ENCODE measurements at places on chromosomes 4 and X.

- DNase-seq: no peak
Observed at GRCh38 chr4:7894677-7895181, 44.9 kb downstream of the AFAP1 start.

DNA sequence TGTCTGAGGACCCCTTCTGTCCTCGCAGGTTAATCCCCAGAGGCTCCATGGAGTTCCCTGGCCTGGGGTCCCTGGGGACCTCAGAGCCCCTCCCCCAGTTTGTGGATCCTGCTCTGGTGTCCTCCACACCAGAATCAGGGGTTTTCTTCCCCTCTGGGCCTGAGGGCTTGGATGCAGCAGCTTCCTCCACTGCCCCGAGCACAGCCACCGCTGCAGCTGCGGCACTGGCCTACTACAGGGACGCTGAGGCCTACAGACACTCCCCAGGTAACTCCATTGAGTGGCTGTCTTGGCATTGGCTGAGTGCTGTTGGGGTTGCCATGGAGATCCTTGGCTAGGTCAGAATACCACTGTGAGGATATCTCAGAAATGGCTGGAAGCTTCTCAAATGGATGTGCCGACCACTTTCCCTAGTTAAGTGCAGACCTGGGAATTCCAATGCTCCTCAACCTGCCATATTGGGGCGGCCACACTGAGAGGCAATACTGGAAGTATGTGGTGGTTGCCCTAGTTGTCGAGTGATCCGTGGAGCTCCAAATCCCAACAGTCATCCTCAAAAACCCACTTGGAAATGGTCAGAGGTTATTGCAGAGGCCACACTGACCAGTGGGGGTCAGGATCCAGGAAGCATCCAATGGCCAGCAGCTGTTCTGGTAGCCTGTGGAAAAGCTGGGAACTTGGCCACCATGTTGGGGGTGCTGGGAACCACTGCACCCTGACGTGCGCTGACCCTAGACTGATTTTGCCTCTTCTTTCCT, 4.9 kb downstream of the GATA1 start:
- DNase-seq: no peak

GRCh38 chrX:38211891-38212635, 8.6 kb downstream of the SRPX start:
- DNase-seq: no peak

DNA sequence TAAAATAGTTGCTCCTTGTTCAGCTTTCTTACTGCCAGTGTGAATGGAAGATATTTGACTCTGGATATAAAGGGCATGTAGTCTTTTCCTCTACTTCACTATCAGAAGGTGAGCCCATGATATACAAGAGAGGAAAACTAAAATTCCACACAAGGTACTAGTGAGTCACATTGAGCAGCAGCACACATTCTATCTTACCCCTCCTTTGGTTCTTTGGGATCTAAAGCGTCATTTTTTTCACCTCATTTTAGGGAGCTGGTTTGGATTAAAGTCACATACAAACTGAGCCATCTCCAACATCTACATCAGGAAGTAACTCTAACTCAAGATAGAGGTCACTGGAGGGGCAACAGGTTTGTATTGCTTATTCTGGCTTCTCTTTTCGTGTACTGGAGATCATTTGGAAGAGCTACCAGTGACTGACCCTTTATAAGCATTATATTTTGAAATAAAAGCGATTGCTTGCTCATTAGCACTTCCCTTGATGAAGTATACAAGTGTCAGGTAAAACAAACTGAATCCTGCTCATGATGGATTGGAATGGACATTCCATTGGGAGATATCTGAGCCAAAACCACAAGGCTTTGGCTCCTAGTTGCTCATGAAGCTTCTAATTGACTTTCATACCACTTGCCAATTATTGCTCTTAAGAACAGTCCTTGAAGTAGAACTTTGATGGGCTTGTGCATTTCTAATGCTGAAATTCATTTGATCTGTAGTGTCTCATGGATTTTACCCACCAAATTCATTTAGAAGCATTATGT, 124.1 kb downstream of the SPCS3 start:
- DNase-seq: no peak

- no peak for DNase-seq
Observed at GRCh38 chr4:947491-947971, 15.3 kb downstream of the TMEM175 start.

DNA sequence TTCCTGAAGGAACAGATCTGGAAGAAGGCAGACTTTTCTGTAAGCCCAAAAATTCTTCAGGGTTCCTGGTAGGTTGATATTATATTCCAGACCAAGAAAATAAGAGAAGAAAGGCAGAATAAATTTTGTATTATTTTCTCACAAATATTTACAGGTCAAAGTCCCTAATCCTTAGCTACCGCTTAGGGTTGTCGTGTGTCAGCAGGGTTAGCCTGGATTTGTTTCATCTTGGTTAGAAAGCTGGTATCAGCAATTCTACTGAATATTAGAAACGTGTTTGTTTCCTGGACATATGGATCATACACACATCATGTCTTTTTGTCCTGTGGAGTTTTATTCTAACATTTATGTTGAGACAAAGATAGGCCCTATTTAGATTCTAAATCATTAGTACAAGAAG, 232.9 kb upstream of the CXXC4 start:
- no peak for DNase-seq

GRCh38 chrX:115564243-115564642, 3.3 kb downstream of the PLS3 start:
- no peak for DNase-seq

DNA sequence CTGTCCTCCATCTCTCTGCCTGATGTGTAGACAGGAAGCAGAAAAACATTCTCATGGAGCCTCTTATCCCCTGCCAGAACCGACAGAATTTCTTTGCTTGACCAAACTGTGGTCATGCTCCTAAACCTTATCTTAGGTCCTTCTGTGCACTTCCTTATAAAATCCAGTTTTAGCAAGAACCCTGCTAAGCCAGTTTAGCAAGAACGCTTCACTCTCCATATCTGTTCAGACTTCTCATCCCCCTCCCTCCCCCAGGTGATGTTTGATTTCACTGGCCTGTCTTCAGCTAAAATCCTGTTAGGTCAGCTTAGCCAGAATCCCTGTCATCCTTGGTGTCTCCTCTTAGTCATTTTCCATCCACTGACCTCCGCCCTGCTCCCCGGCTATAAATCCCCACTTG, 1130.9 kb upstream of the PRKX start:
- no peak for DNase-seq

DNA sequence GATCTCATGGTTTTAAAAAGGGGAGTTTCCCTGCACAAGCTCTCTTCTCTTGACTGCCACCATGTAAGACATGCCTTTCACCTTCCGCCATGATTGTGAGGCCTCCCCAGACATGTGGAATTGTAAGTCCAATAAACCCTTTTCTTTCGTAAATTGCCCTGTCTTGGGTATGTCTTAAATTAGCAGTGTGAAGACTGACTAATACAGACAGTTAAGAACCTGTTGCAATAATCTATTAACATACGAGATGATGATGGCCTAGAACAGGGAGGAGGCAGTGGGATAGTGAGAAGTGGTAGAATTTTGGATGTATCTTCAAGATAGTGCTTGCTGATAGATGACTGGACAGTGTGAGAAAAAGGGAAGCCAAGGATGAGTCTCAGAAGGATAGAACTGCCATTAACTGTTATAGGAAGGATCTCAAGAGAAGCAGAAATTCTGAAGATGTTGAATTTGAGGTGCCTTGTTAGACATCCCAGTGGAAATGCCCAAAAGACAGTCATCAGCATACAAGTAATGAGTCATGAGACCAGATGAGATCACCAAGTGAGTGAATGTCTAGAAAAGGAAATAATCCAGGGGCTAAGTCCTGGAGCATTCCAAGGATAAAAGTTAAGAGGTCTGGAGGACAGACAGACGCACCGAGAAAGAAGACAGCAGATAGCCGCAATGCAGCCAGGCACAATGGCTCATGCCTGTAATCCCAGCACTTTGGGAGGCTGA, 38.8 kb upstream of the UGDH start:
- no peak for DNase-seq

- DNase-seq: no peak
Observed at GRCh38 chr4:13530823-13531624, 13.3 kb downstream of the NKX3-2 start.

DNA sequence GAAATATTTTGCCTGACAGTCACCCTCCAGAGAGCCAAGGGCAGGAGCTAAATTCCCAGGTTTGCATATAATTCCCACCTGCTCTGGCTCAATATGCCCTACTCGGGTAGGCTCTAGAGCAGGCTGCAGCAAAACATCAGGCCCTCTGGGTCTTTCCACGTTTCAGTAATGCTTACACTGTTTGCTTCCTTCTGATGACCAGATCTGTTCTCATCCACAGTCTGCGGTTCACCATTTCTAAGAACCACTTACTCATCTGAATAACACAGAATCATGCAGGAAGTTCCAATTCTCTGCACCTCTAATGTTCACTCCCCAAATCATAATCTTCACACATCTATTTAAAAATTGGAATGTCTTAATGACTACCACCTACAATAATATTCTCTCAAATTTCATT, 141.4 kb downstream of the PPP3CA start:
- DNase-seq: peak; percentile 86

GRCh38 chr4:40978548-40978947, 228.8 kb downstream of the NSUN7 start:
- no peak for DNase-seq

DNA sequence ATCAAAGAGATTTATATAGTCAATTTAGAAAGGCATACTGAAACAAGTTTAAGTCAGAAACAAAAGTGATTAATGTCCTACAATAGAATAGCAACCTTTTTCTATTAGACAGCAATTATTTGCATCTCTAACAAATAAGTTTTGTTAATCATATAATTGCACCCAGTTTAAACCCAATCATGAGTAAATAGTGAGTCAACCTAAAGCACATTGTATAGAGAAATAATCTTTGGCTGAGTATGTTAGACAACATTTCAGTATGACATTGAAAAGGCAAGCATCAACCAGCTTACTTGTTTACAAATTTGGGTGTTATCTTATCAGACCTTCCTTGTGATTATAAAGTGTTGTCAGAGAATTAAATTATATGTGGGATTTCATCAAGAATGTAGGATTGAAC, 209.5 kb downstream of the IL15 start:
- no peak for DNase-seq

DNA sequence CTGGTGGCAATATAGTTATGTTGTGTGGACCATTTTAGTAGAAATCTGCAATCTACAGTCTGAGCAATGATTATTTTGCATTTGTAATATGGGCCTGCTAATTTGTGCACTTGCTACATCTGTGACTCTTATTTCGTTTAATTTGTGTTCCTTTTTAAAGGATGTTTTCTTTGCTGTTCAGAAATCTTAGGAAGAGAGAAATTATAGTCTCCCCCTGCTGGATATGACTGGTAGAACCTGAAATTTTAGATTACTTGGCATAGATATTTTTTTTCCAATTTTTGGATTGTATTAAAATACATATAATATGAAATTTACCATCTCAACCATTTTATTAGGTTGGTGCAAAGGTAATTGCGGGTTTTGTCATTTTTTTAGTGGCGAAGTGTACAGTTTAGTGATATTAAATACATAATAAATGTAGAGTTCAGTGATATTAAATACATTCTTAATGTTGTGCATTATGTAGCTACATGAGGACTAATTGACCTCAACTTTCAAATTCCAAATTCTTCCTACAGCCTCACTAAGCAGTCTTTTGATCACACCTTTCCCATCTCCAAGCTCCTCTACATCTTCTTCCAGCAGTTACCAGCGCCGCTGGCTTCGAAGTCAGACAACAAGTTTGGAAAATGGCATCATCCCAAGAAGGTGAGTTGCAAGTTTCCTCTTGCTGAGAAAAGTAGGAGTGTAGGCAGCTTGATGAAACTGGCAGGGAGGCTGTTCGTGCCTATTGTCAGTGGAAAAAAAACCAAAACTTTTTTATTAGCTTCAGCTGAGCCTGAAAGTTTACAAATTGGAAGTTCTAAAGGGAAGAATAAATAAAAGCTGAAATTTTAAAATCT, 82.2 kb downstream of the FNIP2 start:
- DNase-seq: peak; percentile 21

DNA sequence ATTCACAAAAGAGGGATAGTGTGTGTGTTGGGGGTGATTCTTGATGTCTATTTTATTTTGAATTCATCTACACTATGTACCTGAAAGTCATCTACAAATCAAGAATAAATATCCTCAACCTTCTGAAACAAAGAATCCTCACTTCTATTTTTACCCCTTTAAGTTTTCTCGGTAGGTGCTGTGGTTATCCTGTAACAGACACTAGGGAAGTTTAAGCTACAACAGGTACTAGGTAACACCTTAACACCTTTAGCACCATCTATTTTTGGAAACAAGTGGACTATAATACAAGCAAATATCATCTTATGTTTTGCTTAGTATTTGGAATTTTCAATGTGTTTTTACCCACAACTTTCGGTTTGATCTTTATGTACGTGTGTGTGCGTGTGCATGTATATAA, 12.0 kb upstream of the BDH2 start:
- DNase-seq: no peak

DNA sequence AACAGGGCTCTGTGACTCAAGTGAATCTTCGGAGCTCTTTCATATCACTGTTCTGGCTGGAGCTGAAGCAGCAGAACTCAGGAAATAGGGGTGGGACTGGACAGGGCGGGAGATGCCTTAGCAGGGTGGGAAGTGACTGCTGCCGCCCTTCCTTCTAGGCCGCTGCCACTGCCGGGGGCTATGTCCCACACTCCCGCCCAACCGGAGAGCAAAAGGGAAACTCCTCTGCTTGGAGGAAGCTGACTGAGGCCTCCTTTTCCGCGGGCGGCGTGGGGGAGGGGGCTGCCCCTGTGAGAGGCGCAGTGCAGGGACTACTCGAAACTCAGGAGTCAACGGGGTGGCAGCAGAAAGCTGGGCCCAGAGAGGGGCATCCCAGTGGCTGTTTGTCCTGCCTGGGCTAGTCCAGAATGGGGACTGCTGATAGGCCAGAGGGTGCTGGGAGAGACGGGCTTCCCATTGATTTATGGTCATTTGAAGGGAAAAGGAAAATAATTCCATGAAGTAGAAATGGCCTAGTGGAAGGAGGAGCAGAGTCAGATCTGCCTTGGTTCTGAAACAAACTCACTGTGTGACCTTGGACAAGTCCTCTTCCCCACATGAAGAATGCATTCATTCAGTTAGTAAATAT, 36.9 kb downstream of the STARD8 start:
- DNase-seq: peak; percentile 57

- DNase-seq: no peak
Observed at GRCh38 chr4:80798082-80798481, 232.4 kb upstream of the BMP3 start.

- DNase-seq: no peak
Observed at GRCh38 chrX:77962068-77962902, 7.2 kb downstream of the PGAM4 start.

- no peak for DNase-seq
Observed at GRCh38 chrX:132144061-132144460, 16.2 kb upstream of the FRMD7 start.

All from CD14-positive monocyte (primary cell).